NCI-H774 (cell line): ENCODE measurements at places on chromosomes 5 and 9.

DNA sequence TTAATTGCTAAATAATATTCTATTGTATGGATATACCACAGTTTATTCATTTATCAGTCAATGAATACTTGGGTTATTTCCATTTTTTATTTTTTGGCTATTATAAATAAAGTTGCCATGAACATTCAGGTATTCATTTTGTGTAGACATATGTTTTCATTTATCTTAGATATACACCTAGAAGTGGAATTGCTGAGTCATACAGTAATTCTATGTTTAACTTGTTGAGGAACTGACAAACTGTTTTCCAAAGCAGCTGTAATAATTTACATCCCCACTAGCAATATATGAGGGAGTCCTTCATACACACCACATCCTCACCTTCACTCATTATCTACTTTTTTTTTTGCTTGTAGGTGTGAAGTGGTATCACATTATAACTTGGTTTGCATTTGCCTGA lies 123.6 kb downstream of the FBN2 start:
- DNase-seq: no peak

GRCh38 chr5:149615976-149616375 lies 34.7 kb downstream of the ARHGEF37 start:
- DNase-seq: no peak

DNA sequence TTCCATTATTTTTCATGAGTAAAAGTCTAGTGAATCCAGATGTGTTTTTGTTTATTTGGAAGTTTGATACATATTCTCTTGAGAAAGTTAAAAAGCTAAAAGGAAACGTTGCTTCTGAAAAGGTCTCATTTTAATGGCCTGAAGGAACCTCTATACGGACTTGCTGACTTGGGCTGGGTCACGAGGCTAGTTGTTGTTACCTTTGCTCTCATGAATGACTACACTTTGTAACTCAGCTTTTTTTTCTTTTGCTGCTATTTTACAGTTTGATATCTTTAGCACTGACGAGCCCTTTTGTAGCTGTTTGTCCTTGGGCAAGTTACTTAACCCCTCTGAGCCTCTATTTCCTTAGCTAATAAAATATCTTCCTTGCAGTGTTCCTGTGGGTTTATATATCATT lies 211.5 kb downstream of the PCSK5 start:
- no peak for DNase-seq

DNA sequence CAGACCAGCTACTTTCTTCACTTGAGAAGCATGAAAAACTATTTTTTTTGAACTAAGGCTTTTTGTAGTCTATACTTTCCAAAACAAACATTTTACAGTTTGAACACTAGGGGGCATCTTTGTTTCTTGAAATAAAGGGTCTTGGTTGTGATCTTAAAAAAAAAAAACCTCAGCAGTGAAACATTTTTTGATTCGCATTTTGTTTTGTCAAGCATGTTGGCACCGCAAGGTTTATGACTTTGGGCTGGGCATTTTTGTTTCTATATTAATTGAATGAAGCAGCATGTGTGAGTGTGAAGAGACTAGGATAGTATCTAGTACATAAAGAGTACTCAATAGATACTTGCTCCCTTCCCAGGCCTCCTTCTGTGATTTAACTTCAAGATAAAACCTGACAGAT lies 31.6 kb upstream of the ACOT12 start:
- DNase-seq: peak; percentile 29

DNA sequence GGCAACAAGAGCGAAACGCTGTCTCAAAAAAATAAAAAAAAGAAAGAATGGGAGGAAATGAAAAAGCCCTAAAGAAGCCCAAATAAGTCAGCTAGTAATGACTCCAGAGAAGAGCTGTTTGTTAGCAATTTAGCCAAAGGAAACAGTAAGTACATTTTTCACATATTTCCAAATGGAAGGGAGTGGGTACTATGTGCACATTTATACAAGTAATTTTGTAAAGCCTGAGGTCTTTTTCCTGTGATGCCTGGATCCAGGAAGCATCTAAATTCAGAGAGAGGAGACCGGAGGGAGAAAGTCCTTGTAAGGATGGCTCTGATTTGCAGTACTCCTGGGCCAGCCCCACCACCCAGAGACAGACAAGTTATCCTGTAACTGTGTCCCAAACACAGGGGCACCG lies 14.7 kb downstream of the FBP1 start:
- no peak for DNase-seq

GRCh38 chr5:39740404-39740803 lies 315.6 kb upstream of the DAB2 start:
- DNase-seq: no peak

- no peak for DNase-seq
These were observed 53.5 kb upstream of the MAST4 start for GRCh38 chr5:66542711-66543110.

DNA sequence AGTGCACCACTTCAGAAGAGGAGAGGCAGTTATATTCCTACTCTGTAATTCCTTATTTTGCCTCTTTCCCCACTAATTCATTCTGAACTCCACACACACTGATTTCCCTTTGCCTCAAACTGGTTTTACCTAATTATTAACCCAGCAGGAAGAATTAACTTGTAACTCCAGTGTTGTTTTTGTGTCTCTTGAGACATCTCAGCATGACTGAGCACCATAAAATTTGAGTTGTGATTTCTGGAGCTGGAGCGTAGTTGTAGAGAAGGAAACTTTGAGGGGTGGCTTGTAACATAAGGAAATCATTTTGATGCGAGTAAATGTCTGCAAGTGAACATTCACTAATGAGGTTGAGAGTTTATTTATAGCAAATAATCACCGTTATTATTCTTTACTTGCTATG lies 265.2 kb downstream of the TMEM38B start:
- no peak for DNase-seq

GRCh38 chr9:13358128-13358527 lies 78.6 kb upstream of the MPDZ start:
- no peak for DNase-seq

DNA sequence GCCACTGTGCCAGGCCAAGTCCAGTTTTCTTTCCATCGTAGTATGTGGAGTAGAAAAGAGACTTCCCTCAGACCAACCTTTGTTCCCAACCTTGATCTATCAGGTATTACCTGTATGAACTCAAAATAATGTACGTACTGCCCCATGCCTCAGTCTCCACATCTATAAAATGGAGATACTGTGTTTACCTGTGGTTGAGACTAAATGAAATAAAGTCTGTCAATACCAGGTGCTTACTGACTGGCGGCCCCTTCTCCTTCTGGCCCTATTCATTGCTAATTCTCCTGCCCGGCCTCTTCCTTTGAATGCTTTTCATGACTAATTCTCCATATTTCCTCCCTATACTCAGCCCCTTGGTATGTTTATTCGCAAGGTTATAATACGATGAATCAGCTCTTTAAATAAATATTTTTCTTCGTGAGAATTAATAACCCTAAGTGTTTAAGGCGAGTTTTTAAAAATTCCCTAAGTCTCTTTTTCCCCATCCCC lies 89.6 kb upstream of the BASP1 start:
- no peak for DNase-seq

DNA sequence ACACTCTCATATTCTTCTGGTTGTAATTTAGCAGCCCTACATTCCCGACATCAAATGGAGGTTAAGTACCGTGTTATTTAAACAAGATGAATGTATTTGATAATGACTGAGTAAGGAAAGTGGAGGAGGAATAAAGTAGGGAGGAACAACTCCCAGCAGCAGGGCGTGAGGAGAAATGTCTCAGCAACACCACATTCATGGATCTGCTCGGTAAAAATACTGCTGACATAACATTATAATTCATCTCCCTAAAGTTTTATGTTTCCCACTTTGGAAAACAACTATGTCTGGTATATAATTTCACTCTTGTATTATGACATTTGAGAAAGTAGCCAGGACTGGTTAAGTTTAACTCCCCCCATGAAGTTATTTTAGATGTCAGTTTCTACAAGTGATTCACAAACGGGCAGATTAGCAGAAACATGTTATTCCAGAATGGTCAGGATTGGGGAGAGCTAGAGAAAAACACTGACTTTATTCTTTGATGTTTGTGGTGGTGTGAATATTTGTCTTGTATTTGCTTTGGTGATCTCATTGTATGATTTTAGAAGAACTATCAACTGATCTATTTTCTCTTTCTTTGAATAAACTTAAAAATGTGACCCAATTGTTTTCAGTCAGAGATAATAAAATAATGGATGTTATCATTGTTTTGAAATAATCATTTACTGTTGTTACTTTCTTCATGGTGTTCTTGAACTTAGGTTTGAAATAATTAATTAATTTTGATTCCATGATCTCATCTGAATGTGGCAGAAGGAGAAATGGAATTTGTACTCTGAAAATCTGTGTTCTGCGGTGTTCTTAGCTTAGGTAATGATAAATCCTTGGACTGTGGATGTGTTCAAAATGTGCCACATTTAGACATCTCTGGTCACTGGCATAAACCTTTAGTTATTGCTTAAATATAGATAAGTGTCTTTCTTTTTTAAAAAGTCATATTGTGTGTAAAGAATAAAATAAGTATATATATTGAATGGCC lies 303.6 kb upstream of the ZNF608 start:
- no peak for DNase-seq

GRCh38 chr9:4774209-4774608 lies 18.5 kb upstream of the RCL1 start:
- DNase-seq: no peak

- DNase-seq: no peak
These were observed 22.7 kb downstream of the DNM1 start for GRCh38 chr9:128225770-128226411.

GRCh38 chr9:96565671-96566497 lies 53.8 kb downstream of the CDC14B start:
- no peak for DNase-seq
